ENCODE measurements at places on chromosomes 5 and 9. TPM values are rescaled to one million over a fixed set of nuclear protein-coding genes. Genes with fewer than 3 reads are reported as not detected.

GRCh38 chr9:7088611-7089010 is 330.8 kb downstream of the KDM4C start:
- no peaks in the 10 kb centered on the region for H3K4me1 ChIP-seq
- no peak overlapping the region for H3K27ac ChIP-seq
- DNase-seq: peak; percentile 35
- no peak overlapping the region for H3K4me3 ChIP-seq

GRCh38 chr5:83720836-83721537 is at the start of gene HAPLN1:
HAPLN1 (minus strand) TSS chr5:83720855; CDS start chr5:83673523, 47,332 bp downstream.
- DNase-seq: peak; percentile 36
- H3K27me3 ChIP-seq: no peaks in the 10 kb centered on the region
- no peaks in the 10 kb centered on the region for H3K36me3 ChIP-seq
- H3K4me1 ChIP-seq: peaks cover 2% of the 10 kb centered on the region
- H3K27ac ChIP-seq: no peak within 1 kb of the TSS

- H3K36me3 ChIP-seq: peaks cover 1% of the 10 kb centered on the region
- no peak overlapping the region for H3K27ac ChIP-seq
- peaks cover 5% of the 10 kb centered on the region for H3K4me1 ChIP-seq
- H3K27me3 ChIP-seq: no peaks in the 10 kb centered on the region
Measured at GRCh38 chr5:53603009-53603687, 42.7 kb downstream of the NDUFS4 start.

DNA sequence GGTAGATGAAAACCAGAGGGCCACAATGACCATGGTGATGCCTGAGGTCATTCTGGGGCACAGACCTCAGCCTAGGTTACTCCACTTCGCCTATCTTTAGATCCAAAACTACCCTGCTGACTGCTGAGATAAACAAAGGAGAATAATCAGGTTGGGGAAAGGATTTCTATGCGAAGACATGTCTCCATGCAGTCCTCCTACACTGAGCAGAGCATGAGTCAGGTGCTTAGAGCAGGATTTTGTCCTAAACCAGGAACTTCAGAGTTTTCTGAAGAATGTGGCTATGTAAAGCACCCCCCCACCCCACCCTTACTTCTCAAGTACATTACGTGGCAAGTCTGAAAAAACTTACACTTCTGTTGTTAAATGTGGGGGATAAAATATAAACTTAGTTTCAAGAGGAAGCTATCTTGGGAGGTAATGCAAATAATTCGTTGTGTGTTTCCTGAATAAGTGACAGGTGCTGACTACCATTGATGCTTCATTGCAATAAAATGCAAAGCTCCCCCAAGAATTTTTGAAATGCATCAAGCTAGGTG is 19.4 kb downstream of the PDCD1LG2 start:
- H3K4me1 ChIP-seq: no peaks in the 10 kb centered on the region
- H3K4me3 ChIP-seq: no peak overlapping the region
- H3K27me3 ChIP-seq: no peaks in the 10 kb centered on the region
- H3K27ac ChIP-seq: no peak overlapping the region
- no peaks in the 10 kb centered on the region for H3K36me3 ChIP-seq
- no peak for DNase-seq

The IRGM gene
- not detected for total RNA-seq

DNA sequence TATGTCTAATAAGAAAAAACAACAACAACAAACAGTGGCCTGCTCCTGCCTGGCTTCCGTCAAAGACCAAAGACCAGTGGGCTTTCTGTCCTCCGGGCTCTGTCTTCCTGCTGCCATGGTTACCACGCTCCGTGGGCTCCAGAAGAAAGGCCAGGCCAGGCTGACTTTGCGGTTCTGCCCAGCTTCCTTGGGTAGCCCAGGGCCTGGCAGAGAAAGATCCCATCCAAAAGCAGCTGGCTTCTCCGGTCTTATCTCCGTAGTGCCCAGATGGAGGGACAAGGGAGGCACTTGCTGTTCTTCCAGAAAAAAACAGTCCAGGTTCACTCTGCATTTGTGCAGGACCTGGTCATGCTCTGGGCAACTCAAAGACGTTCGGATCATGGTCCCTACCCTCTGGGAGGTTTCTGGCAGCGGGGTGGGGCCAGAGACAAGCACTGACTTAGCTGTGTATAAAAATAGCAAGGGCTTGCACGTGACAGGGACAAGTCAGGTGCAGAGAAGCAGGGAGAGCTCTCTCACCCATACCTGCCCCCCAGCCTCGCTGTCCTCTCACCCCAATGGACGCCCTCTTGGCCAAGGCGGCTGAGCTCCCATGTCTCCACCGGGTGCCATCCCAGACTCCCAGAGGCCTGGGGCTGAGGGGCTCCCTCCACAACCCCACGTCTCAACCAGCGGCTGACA is 212.2 kb downstream of the C9orf50 start:
- no peaks in the 10 kb centered on the region for H3K36me3 ChIP-seq
- H3K27me3 ChIP-seq: no peaks in the 10 kb centered on the region
- peaks cover 8% of the 10 kb centered on the region for H3K4me1 ChIP-seq
- no peak overlapping the region for H3K4me3 ChIP-seq
- DNase-seq: no peak
- no peak overlapping the region for H3K27ac ChIP-seq

The WWC1 gene
- total RNA-seq: 4.9 TPM

The GNAQ gene
- total RNA-seq: 30.4 TPM

DNA sequence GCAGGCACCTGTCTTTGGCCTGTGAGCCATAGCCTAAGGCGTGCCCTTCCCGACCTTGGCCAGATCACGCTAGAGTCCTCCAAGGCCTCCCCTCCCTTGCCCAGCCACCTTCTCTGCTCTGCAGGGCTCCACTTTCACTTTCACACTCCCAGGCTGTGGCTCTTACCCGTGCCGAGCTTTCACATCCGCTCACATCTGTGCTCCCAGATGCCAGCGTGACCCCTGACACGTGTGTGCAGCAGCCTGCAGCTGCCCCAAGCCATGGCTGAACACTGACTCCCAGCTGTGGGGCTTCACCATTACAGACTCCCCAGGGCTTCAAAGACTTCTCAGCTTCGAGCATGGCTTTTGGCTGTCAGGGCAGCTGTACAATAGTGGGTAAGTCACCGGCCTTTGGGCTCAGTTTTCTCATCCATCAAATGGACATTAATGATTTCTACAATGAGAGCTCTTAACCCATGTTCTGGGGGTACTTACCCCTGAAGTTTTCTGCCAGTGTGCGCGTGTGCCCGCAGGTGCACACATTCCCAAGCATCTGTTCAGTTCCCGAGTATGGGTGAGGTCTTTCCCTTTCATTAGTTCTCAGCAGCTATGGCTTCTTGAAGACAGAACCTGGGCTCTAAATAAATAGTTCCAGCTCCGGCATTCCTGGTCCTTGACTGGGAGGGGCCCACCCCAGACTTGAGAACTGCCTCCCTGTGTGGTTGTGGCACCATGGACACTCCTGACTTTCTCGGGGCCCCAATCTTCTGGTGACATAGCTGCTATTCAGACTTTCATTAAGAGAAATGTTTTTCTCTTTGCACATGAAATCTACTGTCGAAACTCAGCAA is 118.6 kb downstream of the RGS3 start:
- H3K36me3 ChIP-seq: peaks cover 6% of the 10 kb centered on the region
- H3K27ac ChIP-seq: peak overlapping the region; percentile 53
- H3K4me3 ChIP-seq: no peak overlapping the region
- no peaks in the 10 kb centered on the region for H3K27me3 ChIP-seq
- peaks cover 40% of the 10 kb centered on the region for H3K4me1 ChIP-seq

The FOXD4L5 gene
- total RNA-seq: under 0.01 TPM

- no peaks in the 10 kb centered on the region for H3K27me3 ChIP-seq
- H3K36me3 ChIP-seq: no peaks in the 10 kb centered on the region
- H3K4me1 ChIP-seq: no peaks in the 10 kb centered on the region
- H3K27ac ChIP-seq: no peak overlapping the region
Measured at GRCh38 chr5:88539026-88539425, 270.4 kb upstream of the TMEM161B start.

- no peak overlapping the region for H3K4me3 ChIP-seq
- H3K36me3 ChIP-seq: no peaks in the 10 kb centered on the region
- no peak for DNase-seq
- no peak overlapping the region for H3K27ac ChIP-seq
- no peaks in the 10 kb centered on the region for H3K4me1 ChIP-seq
Measured at GRCh38 chr9:129285382-129285781, 107.3 kb upstream of the IER5L start.

The HK3 gene
- under 0.01 TPM for total RNA-seq

The PLAA gene
- 36.7 TPM for total RNA-seq

GRCh38 chr5:137837491-137838394 is 29.9 kb upstream of the MYOT start:
- H3K27ac ChIP-seq: no peak overlapping the region
- no peaks in the 10 kb centered on the region for H3K4me1 ChIP-seq
- peak; percentile 39 for DNase-seq
- no peak overlapping the region for H3K4me3 ChIP-seq
